Activated T-helper 2 cell treated with anti-CD3 and anti-CD28 coated beads, Interferon-gamma antibody, Interleukin-2, Interleukin-4, amounts not matched to agents 10 μg/mL and 5 μg/mL and 100 μg/mL, durations not matched to agents 14 hours and 24 hours and 36 hours (primary cell): ENCODE measurements at places on chromosomes 4 and X. TPM values are rescaled to one million over a fixed set of nuclear protein-coding genes. Genes with fewer than 3 reads are reported as not detected.

DNA sequence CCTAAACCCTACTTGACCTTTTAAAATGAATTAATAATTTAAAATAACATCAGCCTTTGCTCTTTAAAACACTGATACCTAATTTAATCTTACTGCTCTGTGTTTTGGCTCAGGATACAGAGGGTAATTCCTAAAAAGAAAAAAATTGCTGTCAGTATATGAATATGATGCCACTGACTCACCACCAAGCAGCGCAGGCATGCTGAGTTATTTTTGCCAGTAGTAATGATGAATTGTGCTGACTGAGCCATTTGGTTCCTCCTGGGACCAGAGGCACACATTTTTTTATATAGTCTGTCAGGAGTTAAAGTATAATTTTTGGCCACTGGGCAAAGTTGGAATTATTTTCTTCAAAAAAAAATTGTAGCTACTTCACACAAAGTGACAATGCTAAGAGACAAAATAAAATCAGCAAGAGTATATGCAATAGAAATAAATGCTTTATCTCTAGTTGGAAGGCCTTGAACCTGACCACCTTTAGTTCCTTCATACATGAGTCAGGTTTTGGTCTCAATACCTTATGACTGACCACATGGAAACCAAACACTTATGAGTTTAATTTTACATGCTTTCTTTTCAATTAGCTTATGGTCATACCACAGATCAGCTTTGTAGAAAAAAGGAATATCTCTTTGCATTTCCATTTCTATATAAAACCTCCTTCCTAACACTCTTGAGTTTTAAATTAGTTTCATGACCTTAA is 115.1 kb downstream of the PPP3CA start:
- no peak overlapping the region for H3K27ac ChIP-seq
- peaks cover 8% of the 10 kb centered on the region for H3K4me1 ChIP-seq
- peaks cover 7% of the 10 kb centered on the region for H3K27me3 ChIP-seq

GRCh38 chrX:40199704-40200103 is 101.9 kb upstream of the BCOR start:
- no peak for DNase-seq
- no peak overlapping the region for H3K4me3 ChIP-seq
- H3K27me3 ChIP-seq = no peaks in the 10 kb centered on the region
- H3K36me3 ChIP-seq = no peaks in the 10 kb centered on the region
- H3K27ac ChIP-seq = no peak overlapping the region
- peaks cover 15% of the 10 kb centered on the region for H3K4me1 ChIP-seq

GRCh38 chr4:70892086-70892769 is 9.9 kb upstream of the MOB1B start:
- no peak overlapping the region for H3K4me3 ChIP-seq
- H3K27me3 ChIP-seq = peaks cover 3% of the 10 kb centered on the region
- H3K27ac ChIP-seq = no peak overlapping the region
- no peaks in the 10 kb centered on the region for H3K4me1 ChIP-seq

- H3K27ac ChIP-seq = no peak overlapping the region
- DNase-seq = no peak
- H3K4me1 ChIP-seq = peaks cover 3% of the 10 kb centered on the region
- no peak overlapping the region for H3K4me3 ChIP-seq
- H3K36me3 ChIP-seq = no peaks in the 10 kb centered on the region
- H3K27me3 ChIP-seq = peaks cover 21% of the 10 kb centered on the region
Observed at GRCh38 chr4:76758996-76759395, 138.9 kb downstream of the SOWAHB start.

DNA sequence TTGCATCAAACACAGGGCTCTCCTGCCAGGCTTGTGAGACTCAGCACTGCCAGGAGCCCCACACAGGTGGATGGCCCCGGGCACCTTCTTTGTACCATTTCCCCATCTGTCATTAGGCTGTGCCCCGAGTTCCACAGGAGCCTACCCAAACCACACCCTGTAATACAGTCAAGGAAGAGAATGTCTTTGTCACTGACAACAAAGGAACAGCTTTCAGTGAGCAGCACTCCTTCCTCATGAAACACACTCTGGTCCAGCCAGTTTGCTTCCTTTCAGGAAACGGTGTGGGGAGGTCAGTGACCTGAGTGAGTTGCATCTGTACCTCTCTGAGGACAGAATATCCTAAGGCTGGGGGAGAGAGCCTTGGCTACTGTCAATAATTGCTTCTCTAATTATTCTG is 53.7 kb downstream of the LNX1 start:
- H3K27ac ChIP-seq = no peak overlapping the region
- H3K4me3 ChIP-seq = no peak overlapping the region
- H3K36me3 ChIP-seq = no peaks in the 10 kb centered on the region
- no peaks in the 10 kb centered on the region for H3K4me1 ChIP-seq
- DNase-seq = no peak

DNA sequence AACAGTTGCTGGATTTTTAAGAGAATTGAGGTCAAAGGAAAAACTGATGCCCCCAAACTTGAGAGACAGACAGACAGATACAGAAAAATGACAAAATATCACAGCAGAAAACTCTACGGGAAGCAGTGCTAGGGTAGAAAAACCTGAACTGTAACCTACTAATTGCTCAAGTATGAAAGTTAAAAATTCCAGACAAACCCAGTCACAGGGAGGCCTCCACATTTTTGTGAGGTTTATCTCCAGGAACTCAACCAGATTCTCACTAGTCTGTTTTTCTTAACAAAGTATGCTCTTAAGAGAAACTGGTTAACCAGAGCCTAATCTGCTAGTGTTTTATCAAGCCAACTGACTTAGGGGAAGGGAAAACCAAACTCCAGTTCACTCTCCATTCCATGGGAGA is 19.9 kb upstream of the PPP3CA start:
- no peak overlapping the region for H3K4me3 ChIP-seq
- H3K27me3 ChIP-seq = peaks cover 28% of the 10 kb centered on the region
- DNase-seq = no peak
- peaks cover 2% of the 10 kb centered on the region for H3K4me1 ChIP-seq

DNA sequence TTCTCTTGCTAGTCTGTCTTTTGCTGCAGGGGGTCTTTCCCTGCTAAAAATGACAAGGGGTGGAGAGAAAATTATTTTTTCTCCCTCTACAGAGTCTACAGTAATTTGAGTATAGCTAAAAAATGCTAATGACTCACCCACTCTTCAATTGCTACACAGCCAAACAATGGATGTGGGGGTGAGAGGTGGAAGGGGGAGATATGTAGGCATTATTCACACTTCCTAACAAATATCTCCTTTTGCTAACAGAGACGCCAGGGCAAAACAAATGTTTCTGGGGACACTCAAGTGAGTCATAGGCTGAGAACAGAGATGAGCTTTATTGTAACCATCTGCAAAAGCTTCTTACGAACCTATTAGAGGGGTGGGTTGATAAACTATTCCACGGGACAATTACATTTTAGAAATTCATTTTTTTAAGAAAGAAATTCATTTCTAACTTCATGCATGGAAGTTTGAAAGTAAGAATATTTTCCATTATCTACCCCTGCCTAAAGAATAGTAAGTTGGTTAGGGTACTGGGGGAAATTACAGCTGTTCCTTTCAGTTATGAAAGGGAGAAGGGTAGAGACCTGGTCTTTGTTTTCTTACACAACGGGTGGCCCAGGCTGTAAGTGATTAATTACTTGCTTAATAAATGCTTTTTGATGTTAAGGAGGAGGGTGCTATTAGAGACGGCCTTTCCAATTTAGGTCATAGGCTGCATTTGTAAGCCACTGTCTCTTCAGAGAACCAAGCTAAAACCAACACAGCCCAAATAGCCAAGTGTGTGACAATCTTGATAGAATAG is 12.8 kb downstream of the SCD5 start:
- DNase-seq = no peak
- H3K4me1 ChIP-seq = no peaks in the 10 kb centered on the region
- no peaks in the 10 kb centered on the region for H3K36me3 ChIP-seq
- peaks cover 15% of the 10 kb centered on the region for H3K27me3 ChIP-seq
- H3K4me3 ChIP-seq = no peak overlapping the region

GRCh38 chr4:114284629-114285028 is 305.2 kb upstream of the ARSJ start:
- no peaks in the 10 kb centered on the region for H3K4me1 ChIP-seq
- H3K36me3 ChIP-seq = no peaks in the 10 kb centered on the region
- H3K27me3 ChIP-seq = no peaks in the 10 kb centered on the region
- no peak overlapping the region for H3K27ac ChIP-seq
- no peak for DNase-seq
- no peak overlapping the region for H3K4me3 ChIP-seq

Gene LUZP4
- not detected in 2 replicates for total RNA-seq

Gene NFKB1
- total RNA-seq = 199 and 205 TPM in 2 replicates

Gene HS3ST1
- total RNA-seq = 2.0 and 2.5 TPM in 2 replicates

Gene CXorf65
- 22.7 and 26.3 TPM in 2 replicates for total RNA-seq

Gene KDR
- total RNA-seq = not detected in 2 replicates
